ENCODE measurements at places on chromosomes 5 and 9.

DNA sequence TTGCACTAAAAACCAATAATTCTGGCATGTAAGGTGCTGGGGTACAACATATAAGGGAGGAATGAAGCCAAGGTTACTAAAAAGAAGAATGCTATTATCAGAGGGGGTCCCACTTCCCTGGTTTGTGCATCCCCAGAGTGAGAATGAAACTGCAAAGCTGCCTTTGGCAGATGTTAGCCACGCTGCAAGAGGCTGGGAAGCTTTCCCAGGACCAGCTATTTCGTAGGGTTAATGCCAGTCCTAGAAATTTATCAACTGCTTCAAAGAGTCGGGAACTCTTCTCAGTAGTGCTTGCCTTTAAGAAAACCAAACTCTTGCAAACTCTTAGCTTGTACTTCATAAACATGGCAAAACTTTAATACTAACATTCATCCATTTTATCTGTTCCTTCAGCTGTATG is 87.5 kb upstream of the NR5A1 start:
- no peak for DNase-seq

GRCh38 chr9:116298878-116299391 is 145.3 kb downstream of the PAPPA start:
- no peak for DNase-seq

- DNase-seq = no peak
Measured at GRCh38 chr9:129595311-129595741, 25.6 kb downstream of the C9orf50 start.

DNA sequence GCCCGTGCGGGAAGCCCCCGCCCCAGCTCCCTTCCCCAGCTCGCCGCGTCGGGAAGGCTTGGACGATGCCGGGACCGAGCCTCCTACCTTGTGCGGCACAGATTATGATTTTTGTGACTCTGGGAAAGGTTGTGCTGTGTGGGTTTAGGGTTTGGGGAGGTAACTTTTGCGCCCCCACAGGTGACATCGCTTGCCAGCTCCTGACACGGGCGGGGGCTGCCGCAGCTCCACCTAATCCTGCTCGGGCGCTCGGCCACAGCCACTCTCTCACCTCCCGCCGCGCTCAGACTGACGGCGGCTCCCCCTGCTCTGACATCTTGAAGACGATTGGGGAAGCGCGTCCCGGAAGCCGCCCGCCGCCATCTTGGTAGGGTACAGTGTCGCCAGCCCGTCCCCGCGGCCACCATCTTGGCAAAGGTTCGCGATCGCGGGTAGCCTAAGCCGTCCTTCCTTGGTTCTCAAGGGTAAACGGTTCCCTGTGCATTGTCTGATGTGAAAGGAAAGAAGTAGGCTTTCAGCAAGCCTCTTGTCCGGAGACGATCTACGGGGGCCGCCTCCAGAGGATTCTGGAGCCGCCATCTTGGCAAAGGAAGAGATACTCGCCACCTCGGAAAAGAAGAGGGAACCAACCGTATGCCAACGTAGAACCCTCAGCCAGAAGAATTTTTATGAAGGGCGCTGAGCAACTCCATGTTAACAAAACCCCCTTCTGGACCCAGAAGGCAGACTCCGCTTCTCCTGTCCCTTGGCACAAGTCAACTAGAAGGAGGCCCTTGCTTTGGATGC is 1.8 kb upstream of the NR3C1 start:
- peak; percentile 81 for DNase-seq

DNA sequence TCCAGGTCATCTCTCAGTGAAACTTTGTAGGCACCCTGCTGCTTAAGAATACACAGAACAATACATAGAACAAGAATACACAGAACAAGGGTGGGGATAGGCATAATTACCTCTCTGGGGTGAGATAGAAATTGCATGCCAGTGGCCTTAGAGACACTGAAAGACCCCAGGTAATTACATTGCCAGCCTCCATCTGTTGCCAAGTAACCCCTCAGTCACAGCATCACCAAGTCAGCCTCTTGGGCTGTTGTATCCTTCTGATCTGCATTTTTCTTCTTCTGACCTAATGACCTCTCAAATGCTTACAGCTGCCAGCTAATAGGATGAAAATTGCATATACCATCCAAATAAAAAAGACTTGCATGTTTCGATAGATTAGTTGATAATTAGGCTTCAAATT is 167.7 kb downstream of the GRIA1 start:
- no peak for DNase-seq

GRCh38 chr9:128142061-128142460 is 7.2 kb upstream of the LCN2 start:
- DNase-seq = no peak

Data from stimulated activated CD4-positive, alpha-beta T cell treated with anti-CD3 and anti-CD28 coated beads, Interleukin-1b, Interleukin-23, amount 100 ng/mL, for 4 hours (primary cell).